Activated CD8-positive, alpha-beta memory T cell treated with anti-CD3 and anti-CD28 coated beads for 4 hours (primary cell): ENCODE measurements at places on chromosomes 2 and 18.

DNA sequence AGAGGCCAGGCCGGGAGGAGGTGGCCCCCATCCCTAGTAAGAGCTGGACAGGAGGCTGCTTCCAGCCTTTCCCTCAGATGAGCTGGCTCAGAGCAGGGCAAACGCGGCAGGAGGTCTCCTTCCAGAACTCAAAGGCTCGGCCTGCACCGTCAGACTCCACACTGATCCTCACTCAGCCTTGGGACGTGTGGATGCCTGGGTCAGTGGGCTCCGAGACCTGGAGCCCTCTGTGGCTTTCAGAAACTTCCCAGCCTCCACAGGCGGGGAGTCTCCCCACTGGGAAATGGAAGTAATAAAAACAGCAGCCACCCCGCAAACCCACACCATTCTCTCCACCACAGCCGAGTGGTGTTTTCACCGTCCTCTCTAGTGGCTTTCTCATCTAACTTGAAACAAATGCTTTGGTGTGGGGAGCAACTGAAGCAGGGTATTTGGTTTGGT is 54.3 kb downstream of the INPP5D start:
- DNase-seq = no peak

GRCh38 chr2:166867874-166868514 is 20.3 kb upstream of the XIRP2 start:
- no peak for DNase-seq

- no peak for DNase-seq
These were observed 319.5 kb upstream of the HNMT start for GRCh38 chr2:137644731-137645130.

- no peak for DNase-seq
These were observed 1314.6 kb upstream of the GYPC start for GRCh38 chr2:125341353-125341752.

GRCh38 chr2:150729495-150729955 is 242.1 kb upstream of the RND3 start:
- no peak for DNase-seq

DNA sequence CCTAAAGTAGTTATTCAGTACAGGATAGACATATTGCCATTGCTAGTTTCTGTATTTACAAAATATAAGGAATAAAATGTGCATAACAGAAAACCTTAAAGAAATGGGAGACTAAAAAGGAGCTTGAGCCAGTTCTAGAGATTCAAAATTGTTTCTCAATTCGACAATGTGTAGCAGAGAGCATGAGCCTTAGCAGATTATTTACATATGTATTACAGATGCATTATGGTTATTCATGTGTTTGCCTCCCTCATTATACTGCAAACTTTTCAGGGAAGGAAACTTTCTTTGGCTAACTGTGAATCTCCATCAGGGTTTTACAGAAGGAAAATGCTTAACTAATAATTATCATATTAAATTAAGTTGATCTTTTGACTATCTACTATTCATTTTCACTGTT is 854.4 kb upstream of the SLC39A10 start:
- DNase-seq = no peak

GRCh38 chr2:49714454-49714853 is 560.1 kb upstream of the FSHR start:
- no peak for DNase-seq

DNA sequence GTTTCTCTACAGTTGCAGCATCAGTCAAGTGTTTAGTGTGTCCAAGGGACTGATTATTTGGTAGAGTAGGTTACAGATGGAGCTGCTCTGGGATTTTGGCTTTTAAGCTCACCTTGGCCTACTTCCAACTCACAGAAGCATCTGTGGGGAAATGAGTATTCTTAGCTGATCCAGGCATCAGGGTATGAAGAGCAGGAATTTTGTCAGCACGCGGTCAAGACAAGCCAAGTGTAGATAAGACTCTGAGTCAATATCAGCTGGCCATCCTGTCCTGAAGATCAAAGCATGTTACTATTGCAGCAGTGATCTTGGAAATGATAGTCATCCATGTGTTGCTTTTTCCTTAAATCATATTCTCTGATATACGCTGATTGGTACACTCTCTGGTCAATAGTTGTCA is 24.4 kb downstream of the SERPINB4 start:
- no peak for DNase-seq

GRCh38 chr2:137912371-137912770 is 51.9 kb upstream of the HNMT start:
- DNase-seq = no peak

DNA sequence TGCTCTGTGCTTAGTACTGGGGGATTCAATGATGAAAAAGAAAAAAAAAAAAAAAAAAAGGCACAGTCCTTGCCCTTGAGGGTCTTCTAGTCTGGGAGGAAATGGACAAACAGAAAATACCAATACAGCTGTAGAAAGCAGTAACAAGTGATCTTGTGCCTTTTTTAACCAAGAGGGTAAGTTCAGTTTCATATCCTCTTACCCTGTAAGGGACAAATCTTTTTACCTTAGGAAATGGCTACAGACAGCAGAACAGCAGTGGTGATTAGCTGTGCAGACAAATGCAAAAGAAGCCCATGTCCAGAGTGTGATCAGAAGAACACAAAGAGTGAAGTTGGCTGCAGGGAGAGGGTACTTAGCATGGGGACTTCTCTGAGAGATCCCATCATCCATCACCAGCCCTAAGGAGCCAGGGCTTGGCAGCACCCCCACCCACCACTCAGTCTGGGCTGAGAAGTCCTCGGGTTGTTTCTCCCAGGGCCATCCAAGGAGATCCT is 102.9 kb downstream of the ALPK2 start:
- DNase-seq = no peak

DNA sequence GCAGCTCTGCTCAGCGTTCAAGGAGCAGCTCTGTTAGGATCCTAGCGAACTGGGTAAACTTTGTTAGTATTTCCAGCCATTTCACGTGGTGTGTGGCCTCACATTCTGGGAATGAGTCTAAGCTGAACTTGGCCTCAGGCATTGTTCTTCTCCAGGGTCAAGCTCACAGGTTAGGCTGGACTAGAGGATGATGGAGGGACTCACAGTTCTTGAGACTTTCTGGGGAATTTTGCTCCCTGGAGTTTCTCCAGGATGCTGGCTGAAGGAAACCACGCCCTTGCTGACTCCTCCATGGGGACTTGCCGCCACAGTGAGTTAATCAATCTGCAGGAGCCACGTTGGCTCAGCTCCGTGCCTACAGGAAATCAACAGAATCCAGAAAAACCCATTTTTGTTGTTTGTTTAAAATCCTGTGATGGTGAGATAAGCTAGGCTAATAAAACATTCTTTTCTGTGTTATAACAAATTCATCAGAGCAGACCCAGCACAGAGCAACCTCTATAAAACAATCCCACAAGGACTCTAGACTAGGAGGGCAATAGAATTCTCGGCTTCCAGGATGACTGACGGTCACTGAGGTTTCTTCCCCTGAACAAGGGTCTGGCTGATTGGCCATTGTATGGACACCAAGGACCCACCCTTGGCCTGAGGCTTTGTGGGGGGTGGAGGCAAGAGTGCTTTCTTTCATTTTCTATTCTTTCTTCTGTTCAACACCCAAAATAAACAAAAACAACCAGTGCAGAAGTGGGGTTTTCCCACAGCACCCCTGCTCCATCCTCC is 12.6 kb downstream of the CNDP1 start:
- DNase-seq = no peak

DNA sequence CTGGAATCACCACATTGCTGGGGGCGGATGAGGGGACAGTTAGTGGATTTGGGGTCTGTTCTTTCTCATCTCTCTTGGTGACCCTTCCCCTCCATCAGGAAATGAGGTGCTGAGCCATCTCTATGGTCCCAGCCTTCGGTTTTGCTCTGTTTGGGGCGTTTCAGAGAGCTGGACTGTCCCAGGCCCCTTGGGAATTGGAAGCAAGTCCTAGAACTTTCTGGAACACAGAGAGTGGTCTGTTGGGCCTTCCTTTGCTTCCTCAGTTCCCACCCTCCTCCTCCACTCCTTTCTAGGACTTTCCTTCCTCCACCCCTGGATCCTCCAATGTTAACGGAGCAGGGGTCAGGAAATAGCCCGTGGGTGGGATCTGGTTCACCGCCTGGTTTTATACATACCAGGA is 17.0 kb downstream of the RRM2 start:
- DNase-seq = no peak

DNA sequence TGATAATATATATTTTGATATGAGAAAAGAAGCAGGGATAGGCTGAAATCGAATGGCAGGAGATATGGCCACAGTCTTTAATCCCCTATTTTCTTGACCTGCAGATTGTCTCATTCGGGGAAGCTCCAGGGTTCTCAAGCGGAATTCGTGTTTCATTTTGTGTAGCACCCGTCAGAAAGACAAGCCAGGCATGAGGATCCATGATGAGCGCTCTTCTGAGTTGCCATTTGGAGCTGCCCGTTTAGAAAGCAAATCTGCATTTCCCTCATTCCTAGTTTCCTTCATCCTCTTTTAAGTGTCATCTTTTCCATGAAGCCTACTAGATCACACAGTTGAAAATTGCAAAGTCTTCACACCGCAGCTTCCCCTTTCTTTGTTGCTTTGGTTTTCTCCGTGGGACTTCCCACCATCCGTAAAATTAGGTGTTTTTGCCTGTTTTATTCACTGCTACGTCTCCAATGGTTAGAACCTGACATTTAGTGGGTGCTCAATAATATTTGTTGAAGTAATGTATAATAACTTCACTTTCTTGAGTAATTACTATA is 16.9 kb downstream of the HNMT start:
- no peak for DNase-seq

DNA sequence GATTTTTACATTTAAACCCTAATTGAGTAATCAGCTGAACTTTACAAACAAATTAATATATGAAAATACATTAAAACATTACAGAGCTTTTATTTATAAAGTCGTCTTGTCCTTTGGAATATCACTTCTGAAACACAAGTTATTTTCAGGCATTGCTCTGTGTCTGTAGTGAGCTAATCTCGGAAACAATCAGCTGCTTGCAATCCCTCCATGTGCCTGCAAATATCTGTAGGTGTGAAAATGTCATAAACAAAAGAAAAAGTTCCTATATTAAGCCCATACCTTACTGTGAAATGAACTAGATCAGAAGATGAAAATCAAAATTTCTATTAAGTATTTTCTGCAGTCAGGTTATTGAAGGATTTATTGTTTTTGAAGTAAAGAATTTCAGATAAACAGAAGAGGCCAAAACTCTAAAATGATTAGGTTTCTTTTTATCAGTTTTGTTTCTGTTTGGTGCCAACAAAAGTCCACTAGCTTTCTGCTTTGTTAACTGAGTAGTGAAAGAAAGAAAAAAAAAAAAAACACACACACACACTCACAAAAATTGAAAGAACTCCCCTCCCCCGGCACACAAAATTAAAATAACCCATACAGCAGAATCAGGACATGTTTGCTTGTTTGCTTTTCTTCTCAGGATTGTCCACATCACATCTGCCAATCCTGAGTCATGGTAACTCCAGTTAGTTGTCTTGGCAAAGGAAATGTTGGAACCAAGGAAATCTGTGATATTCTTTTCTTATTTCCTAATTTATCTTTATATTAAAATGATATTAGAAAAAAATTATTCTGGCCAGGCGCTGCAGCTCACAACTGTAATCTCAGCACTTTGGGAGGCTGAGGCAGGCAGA is 627.0 kb upstream of the SLC39A10 start:
- no peak for DNase-seq

DNA sequence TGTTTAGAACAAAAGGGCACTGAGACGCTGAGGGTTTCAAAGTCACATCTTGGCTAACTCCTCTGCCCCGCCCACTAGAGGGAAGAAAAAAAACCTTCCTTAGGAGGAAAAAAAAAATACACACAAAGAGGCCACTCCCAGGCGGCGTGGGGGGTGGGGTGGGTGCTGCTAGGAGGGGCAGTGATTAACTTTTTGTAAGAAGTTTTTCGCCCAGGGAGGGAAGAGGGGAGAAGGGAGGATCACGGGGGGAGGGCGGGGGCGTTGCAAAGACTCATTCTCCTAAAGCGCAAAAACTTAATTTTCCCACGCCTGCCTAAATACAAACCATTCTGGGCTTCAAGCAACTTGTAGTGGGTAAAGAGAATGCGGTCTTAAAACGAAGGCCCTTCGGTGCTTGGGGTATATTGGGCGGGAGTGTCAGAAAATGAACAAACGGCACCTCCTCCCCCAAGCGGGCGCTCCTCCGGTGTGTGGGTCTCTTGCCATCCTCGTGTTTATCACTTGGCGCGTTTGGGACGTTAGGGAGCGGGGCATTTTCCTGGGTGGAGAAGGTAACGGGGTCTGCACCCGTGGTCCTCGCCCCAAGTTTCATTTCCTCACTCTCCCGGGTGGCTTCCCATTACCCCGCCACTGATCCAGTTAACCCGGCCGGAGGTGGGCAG is 1.7 kb downstream of the CXCR4 start:
- peak; percentile 63 for DNase-seq

DNA sequence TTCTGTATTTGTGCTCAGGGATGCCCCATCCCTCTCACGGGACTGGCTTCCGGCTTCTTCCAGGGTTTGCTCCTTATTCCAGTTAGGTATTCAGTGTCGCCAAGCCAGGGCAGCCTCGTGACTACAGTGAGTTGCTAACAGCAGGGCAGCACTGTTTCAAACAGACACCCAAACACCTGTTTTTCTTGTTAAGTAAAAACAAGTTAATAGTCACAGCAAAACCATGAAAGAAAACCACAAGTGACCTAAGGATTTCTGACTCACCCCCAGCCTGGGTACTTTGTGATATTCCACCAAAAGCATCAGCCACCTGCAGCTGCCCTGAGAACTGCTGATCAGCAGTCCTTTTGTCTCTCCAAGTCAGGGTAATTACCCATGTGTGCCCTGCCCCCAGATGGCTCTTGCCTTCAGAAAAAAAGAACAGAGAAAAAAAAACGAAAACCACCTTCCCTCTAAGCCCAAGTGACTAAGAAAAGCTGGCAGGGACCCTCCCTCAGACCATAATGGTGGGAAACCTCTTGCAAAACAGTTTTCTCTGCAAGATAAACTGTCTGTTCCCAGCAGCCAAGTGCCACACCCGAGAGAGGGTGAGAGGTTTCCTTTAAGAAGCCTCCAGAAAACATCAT is 178.2 kb downstream of the ANAPC1 start:
- DNase-seq = peak; percentile 13

GRCh38 chr18:79365701-79366100 is 30.0 kb upstream of the NFATC1 start:
- DNase-seq = no peak

- no peak for DNase-seq
These were observed 181.7 kb downstream of the ATAD2B start for GRCh38 chr2:23745068-23745725.

GRCh38 chr18:76441002-76441667 is 53.9 kb downstream of the ZNF516 start:
- no peak for DNase-seq

DNA sequence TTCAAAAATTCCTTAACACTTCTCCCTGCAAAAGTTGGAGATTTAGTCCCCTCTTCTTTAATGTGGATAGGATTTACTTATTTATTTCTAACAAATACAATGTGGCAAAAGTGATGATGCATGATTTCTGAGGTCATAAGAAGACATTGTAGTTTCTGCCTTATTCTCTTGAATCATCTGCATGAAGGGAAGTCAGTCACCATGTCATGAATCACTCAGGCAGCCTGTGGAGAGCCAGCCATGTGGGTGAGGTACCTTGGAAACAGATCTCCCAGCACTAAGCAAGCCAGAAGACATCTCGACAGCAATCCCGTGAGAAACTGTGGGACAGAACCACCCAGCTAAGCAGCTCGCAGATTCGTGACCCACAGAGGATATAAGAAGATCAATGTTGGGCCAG is 2.7 kb upstream of the ZC3H8 start:
- no peak for DNase-seq
